ENCODE measurements at places on chromosomes 1 and 21.

- DNase-seq = no peak
Measured at GRCh38 chr1:154813846-154814505, 56.1 kb downstream of the KCNN3 start.

- no peak for DNase-seq
Measured at GRCh38 chr1:67688526-67689219, 3.7 kb downstream of the GADD45A start.

DNA sequence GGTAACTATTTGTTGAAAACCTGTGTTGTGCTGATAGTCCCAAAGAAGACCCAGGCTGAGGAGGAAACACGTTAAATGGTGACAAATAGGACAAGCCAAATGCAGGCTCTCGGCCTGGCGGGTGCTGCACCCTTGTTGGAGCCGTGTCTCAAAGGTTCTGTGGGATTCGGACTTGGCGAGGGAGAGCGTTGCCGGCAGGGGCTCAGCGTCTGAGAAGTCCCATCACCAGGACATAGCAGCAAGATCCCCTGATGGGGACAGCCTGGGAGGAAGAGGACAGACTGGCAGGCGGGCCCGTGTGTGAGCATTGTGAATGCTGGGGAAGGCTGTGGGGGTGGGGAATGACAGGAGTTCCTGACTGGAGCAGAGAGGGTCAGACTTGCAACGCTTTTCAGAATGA is 142.5 kb downstream of the PGBD5 start:
- no peak for DNase-seq

DNA sequence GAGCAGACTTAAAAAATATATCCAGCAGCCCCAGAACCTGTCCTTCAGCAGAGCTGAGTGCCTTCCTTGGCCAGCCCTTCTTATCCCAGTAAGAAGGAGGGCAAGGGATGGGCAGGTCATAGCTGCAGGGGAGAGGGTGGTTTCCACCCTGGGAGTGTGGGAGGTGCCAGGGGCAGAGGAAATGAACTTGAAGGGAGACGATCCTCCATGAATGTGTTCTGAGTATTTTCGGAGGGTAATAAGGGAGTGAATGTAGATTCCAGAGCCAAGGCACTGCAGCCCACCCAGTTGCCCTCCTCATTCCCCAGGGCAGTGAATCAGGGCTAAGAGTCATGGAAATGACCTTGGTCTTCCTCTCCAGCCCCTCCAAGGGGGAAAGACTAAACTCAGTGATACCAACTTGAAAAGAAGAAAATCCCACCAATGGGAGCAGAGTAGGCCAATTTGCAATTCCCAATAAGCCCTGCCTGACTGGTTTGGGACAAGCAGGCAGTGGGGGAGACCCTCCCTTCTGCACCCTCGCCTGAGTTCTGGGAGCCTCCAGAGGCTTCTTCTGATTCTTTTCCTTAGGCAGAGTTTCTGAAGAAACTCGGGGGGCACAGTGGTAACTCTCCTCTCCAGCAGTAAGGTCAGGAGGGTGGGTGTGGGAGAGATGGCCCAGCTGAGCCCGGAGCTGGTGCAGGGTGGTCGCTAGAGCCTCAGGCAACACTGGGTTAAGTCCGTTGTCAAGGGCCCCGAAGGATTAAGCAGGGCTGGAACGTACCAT is 4.2 kb downstream of the MYOG start:
- DNase-seq = no peak

DNA sequence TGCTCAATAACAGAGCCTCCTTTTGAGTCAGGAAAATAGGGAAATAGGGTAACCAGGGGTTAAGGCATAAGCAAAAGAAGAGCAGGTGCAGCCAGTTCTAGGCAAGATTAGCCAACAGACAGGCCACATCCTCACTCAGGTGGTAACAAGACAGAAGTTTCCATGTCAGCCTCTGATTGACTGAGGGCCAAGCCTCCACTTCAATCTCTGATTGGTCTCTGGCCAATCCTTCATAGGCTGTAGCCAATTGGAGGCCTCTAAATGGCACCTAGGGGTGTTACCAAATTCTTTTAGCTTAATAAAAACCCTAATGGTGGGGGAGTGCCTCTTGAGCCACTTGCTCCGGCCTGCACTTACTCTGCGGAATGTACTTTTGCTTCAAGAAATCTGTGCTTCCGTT is 37.2 kb downstream of the LACTBL1 start:
- no peak for DNase-seq

GRCh38 chr1:233479110-233479890 is 134.6 kb upstream of the KCNK1 start:
- no peak for DNase-seq
